Activated CD4-positive, alpha-beta T cell treated with anti-CD3 and anti-CD28 coated beads for 36 hours (primary cell): ENCODE measurements at places on chromosomes 4 and X. TPM values are rescaled to one million over a fixed set of nuclear protein-coding genes. Genes with fewer than 3 reads are reported as not detected.

DNA sequence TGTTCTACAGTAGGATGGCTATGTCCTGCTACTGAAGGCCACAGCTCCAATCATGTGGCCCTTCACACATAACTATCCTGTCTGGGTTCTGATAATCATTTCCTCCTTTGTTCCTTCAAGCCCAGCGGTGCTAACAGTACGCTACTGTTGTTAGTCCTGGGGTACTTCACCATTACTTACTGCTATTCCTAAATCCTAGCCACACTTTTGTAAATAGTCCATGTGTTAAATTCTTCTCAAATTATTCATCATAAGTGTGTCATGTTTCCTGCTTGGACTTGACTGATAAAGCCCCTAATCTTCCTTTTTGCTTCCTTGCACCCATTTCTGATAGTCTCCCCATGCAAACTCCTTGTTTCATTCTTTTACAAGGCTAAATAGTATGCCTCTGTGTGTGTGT, 332.6 kb downstream of the FGF13 start:
- no peaks in the 10 kb centered on the region for H3K36me3 ChIP-seq
- DNase-seq = no peak

The TCEAL6 gene
- not detected for total RNA-seq

The DDIT4L gene
- 0.60 TPM for total RNA-seq

The ESX1 gene
- total RNA-seq = not detected

DNA sequence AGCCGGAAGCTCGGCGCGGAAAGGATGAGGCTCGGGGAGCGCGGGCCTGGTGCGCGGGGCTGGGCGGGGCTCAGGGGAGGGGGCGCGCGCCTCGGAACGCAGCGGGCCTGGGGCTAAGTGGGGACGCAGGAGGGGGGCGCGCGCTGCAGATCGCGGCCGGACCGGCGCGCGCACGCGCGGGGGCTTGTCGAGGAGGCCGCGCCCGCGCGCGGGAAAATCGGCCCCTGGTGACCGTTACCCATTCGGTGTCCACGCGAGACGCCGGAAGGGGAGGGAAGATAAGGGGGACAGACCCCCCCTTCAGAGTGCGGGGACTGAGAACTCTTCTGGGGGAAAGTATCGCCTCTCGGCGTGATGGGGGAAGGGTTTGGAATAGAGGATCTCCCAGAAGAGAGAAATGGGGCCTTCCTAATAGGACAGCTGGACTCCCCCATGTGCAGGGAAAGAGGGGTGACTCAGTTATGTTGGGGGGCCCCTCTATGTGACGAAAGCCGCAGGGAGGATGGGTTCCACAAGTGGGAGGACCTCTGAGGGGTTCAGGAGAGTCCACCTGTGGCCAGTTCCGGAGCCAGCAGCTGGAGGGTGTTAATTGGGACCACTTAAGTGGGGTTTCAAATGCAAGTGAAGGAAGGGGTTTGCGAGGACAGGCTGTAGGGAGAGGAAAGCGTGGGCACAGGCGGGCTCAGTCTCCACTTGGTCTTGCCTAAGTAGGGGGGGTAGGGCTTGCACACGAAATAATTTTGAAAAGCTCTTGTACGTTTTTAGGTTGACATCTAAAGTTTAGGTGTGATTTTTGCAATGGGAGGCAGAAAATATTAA, 584 bp downstream of the SUV39H1 start:
- H3K4me1 ChIP-seq = peaks cover 19% of the 10 kb centered on the region
- no peaks in the 10 kb centered on the region for H3K27me3 ChIP-seq
- H3K36me3 ChIP-seq = peaks cover 22% of the 10 kb centered on the region
- DNase-seq = peak; percentile 60
- peak overlapping the region; percentile 92 for H3K27ac ChIP-seq
- H3K4me3 ChIP-seq = peak overlapping the region; percentile 91

- no peak for DNase-seq
- H3K4me3 ChIP-seq = no peak overlapping the region
- peaks cover 3% of the 10 kb centered on the region for H3K4me1 ChIP-seq
- H3K27me3 ChIP-seq = no peaks in the 10 kb centered on the region
These were observed 88.7 kb downstream of the PDLIM5 start for GRCh38 chr4:94540476-94540875.

GRCh38 chr4:153589703-153590595, 94.1 kb upstream of the TLR2 start:
- H3K27me3 ChIP-seq = no peaks in the 10 kb centered on the region
- no peak for DNase-seq
- H3K4me1 ChIP-seq = peaks cover 5% of the 10 kb centered on the region
- H3K27ac ChIP-seq = peak overlapping the region; percentile 33
- no peak overlapping the region for H3K4me3 ChIP-seq
- peaks cover 44% of the 10 kb centered on the region for H3K36me3 ChIP-seq

DNA sequence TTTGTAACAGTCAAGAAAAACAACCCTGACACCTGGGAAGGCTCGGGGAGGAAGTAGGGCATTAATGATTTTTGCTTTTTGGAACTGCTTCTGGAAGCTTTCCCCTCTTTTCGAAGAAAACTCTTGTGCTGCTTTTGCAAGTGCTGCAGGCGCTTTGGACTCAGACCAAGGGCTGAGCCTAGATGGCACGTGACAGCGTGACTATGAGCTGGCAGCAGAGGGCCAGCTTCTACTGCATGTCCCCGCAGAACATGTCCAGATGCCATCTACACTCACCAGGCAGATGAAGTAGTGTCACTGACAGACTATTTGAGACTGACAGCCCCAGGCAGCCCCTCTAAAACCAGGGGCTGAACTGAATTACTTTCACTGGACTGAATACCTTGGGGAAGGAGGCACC, 6.2 kb downstream of the NR0B1 start:
- peaks cover 7% of the 10 kb centered on the region for H3K27me3 ChIP-seq
- no peaks in the 10 kb centered on the region for H3K36me3 ChIP-seq
- no peaks in the 10 kb centered on the region for H3K4me1 ChIP-seq

GRCh38 chr4:110527156-110527555, 51.2 kb downstream of the ENPEP start:
- no peak overlapping the region for H3K27ac ChIP-seq
- H3K4me3 ChIP-seq = no peak overlapping the region
- peaks cover 14% of the 10 kb centered on the region for H3K4me1 ChIP-seq
- DNase-seq = peak; percentile 50
- no peaks in the 10 kb centered on the region for H3K36me3 ChIP-seq
- H3K27me3 ChIP-seq = peaks cover 11% of the 10 kb centered on the region
